ENCODE measurements at places on chromosomes 13 and 19. TPM values are rescaled to one million over a fixed set of nuclear protein-coding genes. Genes with fewer than 3 reads are reported as not detected.

DNA sequence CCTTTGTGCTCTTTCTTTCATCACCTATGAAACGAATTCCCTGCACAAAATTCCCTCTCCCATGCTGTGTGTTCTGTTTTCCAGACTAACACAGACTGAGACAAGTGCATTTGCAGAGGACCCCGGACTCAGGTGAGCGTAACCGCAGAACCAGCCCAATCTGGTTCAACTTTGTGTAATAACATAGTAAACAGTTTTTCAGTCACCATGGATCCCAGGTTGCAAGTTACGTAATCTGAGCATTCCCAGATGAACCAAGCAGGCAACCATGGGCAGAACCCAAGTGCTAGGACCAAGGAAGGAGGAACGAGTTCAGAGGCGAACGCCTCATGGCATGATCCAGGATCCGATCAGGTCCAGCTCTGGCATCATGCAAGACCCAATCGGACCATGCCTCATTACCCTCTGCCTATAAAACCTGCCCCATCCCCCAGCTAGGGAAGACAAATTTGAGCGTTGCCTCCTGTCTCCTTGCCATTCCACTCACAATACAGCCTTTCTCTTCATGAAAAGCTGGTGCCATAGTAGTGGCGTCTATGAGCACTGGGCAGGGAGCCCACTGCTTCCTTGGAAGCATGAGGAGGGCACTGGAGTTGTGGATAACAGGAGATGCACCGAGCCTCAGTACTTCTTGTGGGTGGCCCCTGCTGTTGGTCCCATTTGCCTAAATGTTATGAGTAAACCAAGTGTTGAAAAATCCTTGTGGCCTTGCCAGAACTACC, 107.6 kb downstream of the ABCC4 start:
- no peak for DNase-seq

- DNase-seq = no peak
Measured at GRCh38 chr19:56988299-56988698, 131.5 kb upstream of the USP29 start.

DNA sequence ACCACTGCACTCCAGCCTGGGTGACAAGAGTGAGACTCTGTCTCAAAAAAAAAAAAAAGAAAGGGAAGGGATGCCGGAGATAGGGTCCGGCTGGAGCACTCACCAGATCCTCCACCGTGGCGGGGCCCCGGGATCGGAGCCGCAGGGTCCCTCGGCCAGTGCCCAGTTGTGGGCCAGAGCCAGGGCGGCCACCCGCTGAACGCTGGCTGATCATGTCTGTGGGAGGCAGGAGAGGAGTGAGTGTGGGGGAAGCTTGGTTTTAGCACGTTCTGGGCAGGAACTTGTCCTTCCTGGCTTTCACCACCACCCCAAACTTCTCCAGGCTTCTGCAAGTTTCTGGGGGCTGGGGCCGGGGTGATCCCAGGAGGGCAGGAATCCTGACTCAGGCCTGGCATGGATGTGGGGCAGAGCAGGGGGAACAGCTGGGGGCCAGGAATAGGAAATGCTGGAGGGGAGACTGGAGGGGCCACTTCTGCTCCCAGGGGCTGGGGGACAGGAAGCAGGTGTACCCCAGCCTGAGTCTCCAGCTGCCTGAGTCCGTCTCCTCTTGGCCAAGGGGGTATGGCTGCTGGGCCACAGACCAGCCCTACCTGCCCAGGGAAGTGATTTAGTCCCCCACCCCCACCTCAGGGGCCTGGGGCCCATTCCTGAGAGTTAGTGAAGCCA, 4.3 kb upstream of the PTGER1 start:
- no peak for DNase-seq

DNA sequence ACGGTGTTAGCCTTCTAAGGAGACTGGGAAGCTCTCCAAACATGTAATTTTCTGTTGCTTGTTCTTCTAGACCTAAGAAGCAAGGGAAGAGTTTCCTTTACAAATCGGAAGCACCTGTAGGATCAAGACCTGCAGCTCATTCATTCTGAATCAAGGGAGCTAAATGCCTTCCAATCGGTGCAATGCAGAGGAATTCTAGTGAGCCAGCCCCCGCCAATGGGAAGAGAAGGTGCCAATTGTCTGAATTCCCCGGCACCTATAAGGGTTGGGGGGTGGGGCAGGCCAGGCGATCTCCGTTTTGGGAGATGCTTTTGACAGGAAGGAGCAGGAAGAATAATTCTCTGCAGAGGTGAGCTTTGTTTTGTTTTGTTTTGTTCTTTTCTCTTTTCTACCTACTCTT, 7.1 kb upstream of the NLRP13 start:
- no peak for DNase-seq

DNA sequence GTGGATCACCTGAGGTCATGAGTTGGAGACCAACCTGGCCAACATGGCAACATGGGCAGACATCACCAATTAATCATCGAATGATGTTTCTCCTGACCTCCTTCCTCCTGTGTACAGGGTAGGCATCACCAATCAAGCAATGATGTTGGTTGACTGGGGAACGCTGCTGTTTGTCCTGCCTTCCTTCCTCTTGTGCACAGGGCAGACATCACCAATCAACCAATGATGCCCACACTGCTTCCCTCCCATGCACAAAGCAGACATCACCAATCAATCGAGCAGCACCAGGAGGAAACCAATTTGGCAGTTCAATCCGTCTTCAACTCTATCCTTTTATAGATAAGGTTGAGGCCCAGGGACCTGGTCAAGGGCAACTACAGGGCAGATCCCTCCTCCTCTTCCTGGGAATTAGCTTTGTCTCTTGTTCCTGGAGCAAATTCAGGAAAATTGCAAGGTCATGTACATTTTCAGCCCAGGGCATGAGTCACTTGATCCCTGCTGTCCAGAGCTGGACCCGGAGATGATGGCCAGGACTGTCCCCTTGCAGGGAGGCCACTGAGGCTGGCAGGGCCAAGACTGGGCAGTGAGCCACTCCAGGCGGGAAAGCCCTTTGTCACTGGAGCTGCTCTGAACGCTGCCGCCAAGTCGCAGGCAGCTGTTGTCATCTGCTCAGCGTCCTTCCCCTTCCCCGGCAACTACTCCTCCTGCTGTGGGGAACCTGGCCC, 5.3 kb upstream of the CSNK1G2 start:
- DNase-seq = no peak

DNA sequence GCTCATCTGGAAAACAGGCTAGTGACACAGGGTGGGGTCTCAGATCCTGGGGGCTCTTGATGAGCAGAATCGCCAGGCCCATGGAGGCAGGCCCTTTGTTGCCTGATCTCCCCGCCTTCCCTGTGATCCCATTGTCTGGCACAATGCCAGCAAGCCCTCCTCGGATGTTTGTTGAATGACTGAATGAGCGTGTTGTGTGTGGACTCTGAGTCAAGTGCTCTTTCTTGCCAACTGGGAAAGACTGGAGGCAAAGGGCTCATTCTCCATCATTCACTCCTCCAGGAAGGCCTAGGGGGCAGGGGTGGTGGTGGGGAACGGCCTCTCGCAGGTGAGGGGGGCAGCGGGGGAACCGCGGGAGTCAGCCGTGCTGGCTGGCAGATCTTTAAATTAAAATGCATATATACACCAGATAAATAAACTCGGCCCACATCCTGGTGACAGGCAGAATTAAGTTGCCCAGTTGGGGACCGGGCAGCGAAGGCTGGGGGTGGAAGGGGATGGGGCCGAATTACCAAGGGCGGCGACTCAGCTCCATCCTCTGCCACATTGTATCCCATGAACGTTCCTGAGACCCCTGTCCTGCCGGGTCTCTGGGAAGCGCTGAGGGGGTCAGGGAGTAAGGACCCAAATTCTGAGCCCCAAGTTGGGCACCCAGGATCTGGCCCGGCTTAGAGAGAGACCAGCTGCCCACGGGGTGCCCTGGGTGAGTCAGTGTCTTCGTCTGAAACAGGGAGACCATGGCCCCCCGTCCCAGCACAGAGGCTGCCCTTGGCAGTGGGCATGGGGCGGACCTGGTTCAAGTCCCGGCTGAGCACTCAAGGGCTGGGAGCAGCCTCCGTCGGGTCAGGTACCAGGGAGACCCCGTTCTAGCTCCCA, 24.5 kb downstream of the EFNA2 start:
- no peak for DNase-seq

GRCh38 chr19:28633319-28634018, 579.5 kb downstream of the UQCRFS1 start:
- no peak for DNase-seq

DNA sequence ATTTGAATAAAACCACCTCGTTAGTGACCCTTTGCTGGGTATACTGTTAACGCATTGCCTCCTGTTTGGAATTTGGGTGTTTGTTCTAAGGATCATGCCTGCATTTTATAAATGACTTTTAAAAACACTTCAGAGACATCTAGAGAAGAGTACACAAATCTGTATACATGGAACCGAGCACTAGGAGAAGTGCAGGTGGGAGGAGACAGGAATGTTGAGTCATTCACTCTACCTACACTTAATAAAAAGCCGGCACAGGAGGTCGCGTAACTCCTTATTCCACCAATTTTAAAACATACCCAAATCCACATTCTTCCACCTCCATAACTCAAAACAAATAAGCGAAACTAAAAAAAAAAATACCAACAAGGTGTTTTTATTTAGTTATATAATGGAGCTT, 48.6 kb downstream of the FGF9 start:
- no peak for DNase-seq

DNA sequence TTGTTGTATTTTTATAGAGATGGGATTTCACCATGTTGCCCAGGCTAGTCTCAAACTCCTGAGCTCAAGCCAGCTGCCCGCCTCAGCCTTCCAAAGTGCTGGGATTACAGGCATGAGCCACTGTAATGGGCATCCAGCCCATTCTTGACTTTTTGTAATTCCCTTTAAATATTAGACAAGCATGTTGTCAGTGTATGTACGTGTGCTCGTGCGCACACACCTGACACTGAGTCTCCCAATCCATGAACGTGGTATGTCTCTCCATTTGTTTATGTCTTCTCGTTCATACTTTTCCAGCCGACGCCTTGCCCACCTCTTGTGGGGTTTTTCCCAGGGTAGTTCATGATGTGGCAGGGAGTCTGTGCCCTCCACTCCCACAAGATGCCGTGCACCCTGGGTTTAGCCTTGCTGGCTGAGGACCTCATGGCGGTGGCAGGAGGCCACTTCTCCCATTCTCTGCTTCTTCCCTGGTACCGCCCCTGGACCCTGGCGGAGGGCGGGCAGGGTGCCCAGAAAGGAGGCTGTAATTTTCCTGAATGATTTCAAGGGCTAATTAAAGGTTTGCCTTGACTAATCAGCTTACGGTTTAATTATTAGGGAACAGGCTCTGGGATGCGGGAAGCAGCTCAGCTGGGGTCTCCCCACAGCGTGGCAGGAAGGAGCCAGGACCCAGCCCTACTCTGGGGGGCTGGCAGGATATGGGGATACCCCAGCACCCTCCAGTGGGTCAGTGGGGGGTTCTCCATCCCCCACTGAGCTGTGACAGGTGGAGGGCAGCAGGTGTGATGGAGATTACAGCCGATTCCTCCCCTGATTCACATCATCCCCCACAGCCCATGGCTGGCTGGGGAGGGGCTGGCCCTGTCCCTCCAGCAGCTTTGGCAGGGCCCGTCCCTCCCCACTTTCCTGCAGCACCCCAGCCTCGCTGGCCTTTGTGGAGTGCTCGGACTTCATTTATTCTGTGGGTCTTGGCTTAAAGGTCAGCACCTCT, 12.9 kb downstream of the PAK4 start:
- DNase-seq = no peak

- DNase-seq = no peak
Measured at GRCh38 chr13:112450904-112451240, 74.7 kb downstream of the SPACA7 start.

GRCh38 chr13:30690282-30691188, 44.8 kb upstream of the ALOX5AP start:
- no peak for DNase-seq

DNA sequence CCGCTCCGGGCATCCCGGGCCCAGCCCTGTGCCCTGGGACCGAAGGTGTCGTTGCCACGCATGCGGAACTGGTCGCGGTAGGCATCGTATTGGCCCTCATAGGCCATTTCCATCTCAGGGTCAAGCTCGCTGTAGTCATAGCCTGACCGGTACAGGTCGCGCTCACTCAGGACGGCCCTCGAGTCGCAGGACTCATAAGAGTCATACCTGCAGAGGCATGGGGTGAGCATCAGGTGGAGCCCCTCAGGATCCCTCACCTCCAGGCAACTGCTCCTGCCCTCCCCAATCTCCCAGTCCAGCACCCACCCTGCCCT, 17.4 kb downstream of the AKAP8L start:
- no peak for DNase-seq

- no peak for DNase-seq
Measured at GRCh38 chr19:51201712-51202111, 23.2 kb upstream of the CD33 start.

DNA sequence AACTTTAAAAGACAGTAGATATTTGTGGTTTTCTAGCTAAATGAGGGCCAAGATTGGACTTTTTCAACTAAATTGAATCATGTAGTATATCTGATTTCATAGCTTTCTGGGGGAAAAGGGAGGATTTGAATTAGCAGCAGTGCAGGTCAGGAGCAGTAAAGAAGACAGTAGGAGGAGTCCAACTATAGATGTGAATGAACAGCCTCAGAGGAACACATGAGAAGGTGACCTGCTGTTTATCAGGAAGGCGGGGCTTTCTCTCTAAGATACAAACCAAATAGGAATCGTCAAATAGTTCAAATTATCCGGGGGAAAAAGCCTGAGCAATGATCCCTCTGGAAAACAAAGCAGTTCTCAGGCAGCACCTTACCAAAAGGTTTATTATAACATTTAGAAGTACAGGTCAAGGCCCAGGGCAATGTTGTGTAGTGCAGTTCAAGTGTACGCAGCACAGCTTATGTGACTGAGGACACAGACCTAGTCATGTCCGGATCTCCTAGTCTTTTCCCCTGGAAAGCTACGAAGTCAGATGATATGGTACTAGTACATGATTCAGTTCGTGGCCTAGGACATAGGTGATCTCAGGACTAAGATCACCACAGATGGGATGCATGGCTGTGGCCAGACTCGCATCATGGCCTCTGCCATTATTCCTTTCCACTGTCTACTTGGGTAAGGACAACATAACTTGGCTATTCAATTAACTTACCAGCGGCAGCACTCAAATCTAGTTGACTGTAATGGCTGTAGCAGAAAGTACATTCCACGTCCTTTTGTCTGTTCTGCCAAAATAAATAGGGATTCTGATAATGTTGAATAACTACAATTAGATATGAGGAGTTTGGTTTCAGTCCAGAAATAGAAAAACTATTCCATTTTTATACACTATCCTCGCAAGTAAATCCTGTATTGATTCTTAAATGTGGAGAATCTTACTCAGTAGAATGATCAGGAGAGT, 40.3 kb downstream of the MPHOSPH8 start:
- DNase-seq = no peak

The NPHS1 gene
- total RNA-seq = not detected

The ZNF541 gene
- not detected for total RNA-seq

The KDELR1 gene
- total RNA-seq = 47.8 TPM

The NAPSA gene
- total RNA-seq = under 0.01 TPM

The SPC24 gene
- 108 TPM for total RNA-seq

The ECSIT gene
- total RNA-seq = 34.9 TPM

The ASF1B gene
- 21.5 TPM for total RNA-seq

The LILRA6 gene
- total RNA-seq = not detected

The ZNF844 gene
- total RNA-seq = 2.8 TPM

The SMIM17 gene
- 0.26 TPM for total RNA-seq

The ETV2 gene
- total RNA-seq = 0.11 TPM

The ANKLE1 gene
- 3.0 TPM for total RNA-seq

The ZSCAN5C gene
- not detected for total RNA-seq

Measured in pulmonary artery endothelial cell (primary cell).